ENCODE measurements at places on chromosomes 3 and 15. TPM values are rescaled to one million over a fixed set of nuclear protein-coding genes. Genes with fewer than 3 reads are reported as not detected.
A peak's percentile ranks its signal among the peaks of the same experiment; 100 is the strongest.

The TTC21A gene
- 6.7 TPM for total RNA-seq

The CCDC13 gene
- 3.9 TPM for total RNA-seq

The ZNF80 gene
- not detected for total RNA-seq

The RBP2 gene
- total RNA-seq = not detected

DNA sequence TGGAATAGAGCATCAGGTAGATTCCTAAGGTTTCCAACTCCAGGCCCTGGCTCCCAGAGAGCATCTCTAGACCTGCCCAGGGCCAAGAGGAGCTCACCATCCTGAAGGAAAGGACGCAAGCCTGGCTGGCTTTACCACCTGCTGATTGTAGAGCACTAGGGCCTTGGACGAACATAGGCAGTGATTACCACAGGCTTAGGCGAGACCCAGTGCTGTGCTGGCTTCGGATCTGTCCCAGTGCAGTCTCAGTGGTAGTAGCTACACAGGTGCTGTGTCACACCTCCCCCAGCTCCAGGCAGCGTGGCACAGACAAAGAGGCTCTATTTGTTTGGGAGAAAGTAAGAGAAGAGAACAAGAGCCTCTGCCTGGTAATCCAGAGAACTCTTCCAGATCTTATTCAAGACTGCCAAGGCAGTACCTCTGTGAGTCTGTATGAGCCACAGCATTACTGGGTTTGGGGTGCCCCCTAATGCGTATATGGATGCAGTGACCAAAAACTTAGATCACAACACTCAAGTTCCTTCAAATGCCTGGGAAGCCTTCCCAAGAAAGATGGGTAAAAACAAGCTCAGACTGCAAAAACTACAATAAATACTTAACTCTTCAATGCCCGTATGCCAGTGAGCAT, 25.4 kb downstream of the ISG20 start:
- H3K36me3 ChIP-seq = no peaks in the 10 kb centered on the region
- peak; percentile 28 for DNase-seq
- no peak overlapping the region for H3K4me3 ChIP-seq
- H3K4me1 ChIP-seq = peaks cover 36% of the 10 kb centered on the region
- H3K27ac ChIP-seq = no peak overlapping the region

DNA sequence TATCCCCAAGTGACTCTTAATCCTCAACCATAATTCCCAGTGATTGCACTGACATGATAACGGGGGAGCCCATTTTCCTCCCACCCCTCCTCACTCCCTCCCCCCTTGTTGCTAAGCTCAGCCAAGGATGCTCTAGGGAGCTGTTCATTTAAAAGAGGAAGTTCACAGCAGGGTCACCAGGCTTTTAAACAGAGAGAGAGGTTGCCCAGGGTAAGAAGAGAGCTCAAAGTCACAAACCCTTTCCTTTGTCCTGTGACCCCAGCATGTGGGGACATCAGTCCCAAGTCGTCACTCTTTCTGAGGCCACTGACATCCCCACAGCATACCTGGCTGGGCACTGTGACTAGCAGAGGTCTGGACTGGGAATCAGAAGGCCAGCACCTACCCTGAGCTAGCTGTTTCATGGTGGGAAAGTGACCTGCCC, 144.1 kb downstream of the RORA start:
- no peak overlapping the region for H3K4me3 ChIP-seq
- no peak overlapping the region for H3K27ac ChIP-seq
- no peaks in the 10 kb centered on the region for H3K27me3 ChIP-seq
- H3K36me3 ChIP-seq = no peaks in the 10 kb centered on the region
- H3K4me1 ChIP-seq = peaks cover 7% of the 10 kb centered on the region

DNA sequence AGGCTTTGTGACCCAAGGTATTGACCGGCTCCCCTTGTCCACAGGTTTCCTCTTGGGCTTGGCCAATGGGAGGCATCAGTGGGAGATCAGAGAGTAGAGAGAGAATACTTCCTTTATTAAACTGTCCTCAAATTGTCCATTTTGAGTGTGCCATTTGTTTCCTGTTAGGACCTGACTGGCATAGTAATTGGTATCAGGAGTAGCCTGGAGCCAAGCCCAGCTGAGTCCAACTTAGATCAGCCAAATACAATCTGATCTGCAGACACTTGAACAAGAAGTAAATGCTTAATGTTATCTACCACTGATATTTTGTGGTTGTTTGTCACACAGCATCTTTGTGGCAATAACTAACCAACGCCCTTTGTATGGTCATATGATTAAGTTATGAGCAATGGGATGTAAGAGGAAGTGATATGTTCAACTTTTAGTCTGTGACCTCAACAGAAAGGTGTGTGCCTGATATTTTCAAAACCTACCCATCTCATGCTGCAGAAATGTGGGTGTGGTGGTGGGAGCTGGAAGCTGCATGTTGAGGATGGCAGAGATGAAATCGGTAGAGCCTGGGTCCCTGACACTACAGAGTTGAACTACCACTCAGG, 13.3 kb downstream of the MYD88 start:
- no peaks in the 10 kb centered on the region for H3K36me3 ChIP-seq
- no peak overlapping the region for H3K4me3 ChIP-seq
- no peaks in the 10 kb centered on the region for H3K4me1 ChIP-seq
- H3K27ac ChIP-seq = no peak overlapping the region

DNA sequence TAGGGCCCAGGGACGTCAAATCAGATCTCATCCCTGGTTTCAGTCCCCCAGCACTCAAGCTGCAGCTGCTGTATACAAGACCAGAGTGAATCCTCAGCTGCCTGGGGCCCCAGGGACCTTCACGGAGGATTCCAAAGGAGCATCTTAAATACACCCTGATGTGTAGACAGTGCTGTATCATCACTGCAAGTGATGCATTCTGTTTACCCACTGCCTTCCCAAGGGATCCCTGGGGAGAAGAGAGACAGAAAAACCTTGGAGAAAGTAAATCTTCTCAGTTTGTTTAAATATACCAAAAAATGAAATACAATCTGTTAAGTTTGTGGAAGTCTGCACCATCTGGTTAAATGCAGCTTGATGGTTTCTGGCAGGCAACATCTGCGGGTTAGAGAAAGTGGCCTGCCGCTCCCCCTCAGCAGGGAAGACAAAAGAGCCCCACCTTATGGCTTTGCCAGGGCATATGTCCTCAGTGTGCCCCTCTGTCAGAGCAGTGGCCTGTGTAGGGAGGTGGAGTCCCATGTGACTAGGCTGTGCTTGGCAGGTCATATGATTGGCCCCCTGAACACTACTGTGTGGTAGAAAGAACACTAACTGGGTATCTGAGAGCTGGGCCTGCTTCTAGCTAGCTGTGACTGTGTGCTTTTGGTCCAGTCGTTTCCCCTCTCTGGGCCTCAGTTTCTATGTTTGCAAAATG, 222.2 kb upstream of the TRIM42 start:
- H3K27me3 ChIP-seq = no peaks in the 10 kb centered on the region
- DNase-seq = no peak
- no peak overlapping the region for H3K27ac ChIP-seq
- H3K4me3 ChIP-seq = no peak overlapping the region
- no peaks in the 10 kb centered on the region for H3K4me1 ChIP-seq

DNA sequence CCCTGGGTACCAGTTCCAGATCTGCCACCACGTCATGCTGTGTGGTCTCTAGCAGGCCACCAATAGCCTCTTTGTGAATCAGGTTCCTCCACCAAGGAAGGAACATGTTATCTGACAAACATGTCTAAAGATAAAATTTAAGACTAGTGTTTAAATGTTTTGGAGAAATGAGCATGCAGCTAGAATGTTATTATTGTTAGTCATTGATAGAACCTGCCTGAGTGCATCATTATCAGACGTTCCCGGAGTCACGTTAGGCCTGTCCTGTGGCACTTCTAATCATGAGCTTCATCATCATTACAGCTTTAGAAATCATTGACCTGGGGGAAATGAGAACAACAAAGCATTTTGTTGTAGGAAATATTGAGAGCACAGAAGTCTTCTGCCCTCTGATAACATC, 58.9 kb upstream of the FURIN start:
- no peaks in the 10 kb centered on the region for H3K27me3 ChIP-seq
- no peak overlapping the region for H3K4me3 ChIP-seq
- H3K27ac ChIP-seq = no peak overlapping the region
- H3K36me3 ChIP-seq = no peaks in the 10 kb centered on the region

DNA sequence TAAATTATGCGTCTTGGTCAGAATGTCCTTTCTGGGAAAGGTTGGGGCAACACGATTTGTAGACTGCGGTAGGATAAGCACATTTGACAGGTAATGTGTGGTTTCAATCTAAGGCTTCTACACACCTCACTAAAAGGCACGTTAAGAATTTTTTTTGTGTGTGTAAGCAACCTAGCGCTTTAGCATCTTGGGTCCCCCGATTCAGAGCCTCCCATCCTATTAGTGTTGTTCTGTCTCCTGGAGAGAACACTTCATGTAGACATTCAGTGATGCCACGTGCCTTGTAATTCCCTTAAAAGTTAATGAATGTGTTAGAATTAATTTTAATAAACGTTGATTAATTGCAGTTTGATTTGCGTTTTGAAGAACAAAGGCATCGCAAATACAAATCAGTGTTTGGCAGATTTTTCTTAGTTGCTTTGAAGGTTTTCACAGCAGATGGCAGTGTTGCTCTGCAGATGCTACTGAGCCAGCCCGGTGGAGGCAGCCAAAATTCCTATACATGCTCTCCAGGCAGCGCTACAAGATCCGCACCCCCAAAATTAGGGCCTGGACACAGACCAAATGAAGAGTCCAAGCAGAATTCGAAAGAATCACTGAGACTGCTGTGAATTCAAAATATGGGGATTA, 63.5 kb downstream of the OTOL1 start:
- no peaks in the 10 kb centered on the region for H3K27me3 ChIP-seq
- H3K36me3 ChIP-seq = no peaks in the 10 kb centered on the region
- no peak overlapping the region for H3K4me3 ChIP-seq
- H3K4me1 ChIP-seq = no peaks in the 10 kb centered on the region
- peak; percentile 23 for DNase-seq

DNA sequence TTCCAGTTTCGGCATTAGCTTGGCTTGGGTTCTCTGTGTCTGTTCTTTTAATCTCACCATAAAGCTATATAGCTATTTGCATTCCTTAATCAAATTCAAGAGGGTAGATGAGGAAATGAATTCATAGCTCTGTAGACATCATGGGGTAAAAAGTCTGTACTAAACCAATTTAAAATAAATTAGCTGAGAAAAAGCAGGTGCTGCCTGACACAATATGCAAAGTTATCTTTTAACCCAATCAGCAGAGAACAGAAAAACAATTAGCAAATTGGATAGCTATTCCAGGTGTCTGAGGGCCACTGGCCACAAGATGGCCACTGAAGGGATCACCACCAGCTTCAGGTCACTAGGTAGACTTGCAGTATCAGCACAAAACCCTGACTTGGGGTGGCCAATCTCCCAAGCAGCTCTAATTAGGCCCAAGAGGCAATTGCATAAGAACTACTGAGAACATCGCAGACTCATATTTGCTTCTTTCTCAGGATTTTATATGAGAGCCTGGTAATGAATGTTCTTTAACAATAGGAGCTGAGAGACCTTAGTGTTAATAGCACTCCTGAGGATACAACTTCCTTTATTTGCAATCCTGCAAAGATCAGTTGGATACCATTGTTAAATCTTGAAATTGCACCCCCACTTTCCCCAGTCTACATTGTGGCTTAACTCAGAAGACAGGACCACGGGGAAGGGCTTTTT, 494.3 kb downstream of the PDCD6IP start:
- H3K4me3 ChIP-seq = no peak overlapping the region
- DNase-seq = no peak
- H3K27me3 ChIP-seq = no peaks in the 10 kb centered on the region
- H3K36me3 ChIP-seq = no peaks in the 10 kb centered on the region
- H3K4me1 ChIP-seq = no peaks in the 10 kb centered on the region
- no peak overlapping the region for H3K27ac ChIP-seq

- H3K36me3 ChIP-seq = no peaks in the 10 kb centered on the region
- H3K27ac ChIP-seq = no peak overlapping the region
- H3K27me3 ChIP-seq = no peaks in the 10 kb centered on the region
Observed at GRCh38 chr15:77816983-77817382, 184.3 kb upstream of the LINGO1 start.
